ENCODE measurements at places on chromosomes 6 and 20.

DNA sequence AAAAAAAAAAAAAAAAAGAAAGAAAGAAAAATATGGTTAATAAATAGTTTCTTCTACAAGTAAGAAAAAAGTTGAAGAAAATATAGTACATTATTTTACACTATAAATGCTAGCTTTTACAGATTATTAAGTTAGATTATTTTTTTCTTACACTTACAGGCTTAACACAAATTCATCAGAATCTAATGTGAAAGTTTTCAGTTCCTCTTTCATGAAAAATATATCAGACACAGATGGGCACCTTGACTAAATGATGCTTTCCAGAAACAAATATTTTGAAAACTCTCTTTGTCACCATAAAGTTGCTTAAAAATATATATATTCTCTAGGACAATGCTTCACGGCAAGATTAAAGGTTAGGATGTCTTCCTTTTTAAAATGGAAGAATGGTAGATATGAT, 321.8 kb upstream of the HSF2 start:
- no peak for DNase-seq

DNA sequence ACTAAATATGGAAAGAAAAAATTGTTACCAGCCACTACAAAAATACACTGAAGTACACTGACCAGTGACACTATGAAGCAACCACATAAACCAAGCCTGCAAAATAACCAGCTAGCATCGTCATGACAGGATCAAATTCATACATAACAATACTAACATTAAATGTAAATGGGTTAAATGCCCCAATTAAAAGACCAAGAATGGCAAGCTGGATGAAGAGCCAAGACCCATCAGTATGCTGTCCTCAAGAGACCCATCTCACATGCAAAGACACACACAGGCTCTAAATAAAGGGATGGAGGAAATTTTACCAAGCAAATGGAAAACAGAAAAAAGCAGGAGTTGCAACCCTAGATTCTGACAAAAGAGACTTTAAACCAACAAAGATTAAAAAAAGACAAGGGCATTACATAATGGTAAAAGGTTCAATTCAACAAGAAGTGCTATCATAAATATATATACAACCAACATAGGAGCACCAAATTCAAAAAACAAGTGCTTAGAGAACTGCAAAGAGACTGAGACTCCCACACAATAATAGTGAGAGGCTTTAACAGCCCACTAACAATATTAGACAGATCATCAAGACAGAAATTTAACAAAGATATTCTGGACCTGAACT, 104.8 kb downstream of the HACE1 start:
- no peak for DNase-seq

GRCh38 chr6:2845880-2846208, 4.2 kb upstream of the SERPINB1 start:
- DNase-seq: no peak

DNA sequence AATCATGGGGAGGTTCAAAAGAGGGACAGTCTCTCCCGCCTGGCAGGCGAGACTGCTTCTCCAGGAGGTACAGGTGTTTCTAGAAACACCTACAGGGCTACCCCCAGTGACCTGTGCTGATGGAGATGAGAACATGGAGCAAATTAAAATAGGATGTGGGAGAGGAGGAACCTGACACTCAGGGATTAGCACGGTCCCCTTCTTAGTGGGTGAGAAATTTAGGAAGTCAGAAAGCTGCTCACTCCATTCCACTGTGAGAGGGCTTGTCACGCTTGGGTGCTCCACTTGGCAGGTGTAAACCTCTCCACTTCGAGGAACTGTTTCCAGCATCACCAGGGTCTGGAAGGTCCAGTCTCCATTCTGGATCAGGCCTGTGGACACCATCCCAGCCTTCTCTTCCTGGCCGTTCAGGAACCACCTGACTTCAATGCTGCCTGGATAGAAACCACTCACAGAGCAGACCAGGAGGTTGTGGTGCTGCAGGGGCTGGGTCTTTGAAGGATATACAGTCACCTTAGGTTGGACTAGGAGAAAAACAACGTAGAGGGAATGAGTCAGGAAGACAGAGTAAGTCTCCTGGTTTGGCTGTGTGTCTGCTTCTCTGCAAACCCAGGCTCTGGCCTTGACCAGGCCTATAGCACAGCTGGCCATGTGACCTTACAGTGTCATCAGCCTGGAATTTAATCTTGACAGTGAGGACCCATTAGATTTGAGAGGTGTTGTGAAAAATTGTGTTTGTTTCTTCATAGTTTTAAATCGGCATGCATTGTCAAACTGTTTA, 8.1 kb downstream of the HLA-DRB1 start:
- no peak for DNase-seq

GRCh38 chr6:16712255-16712930, 48.9 kb downstream of the ATXN1 start:
- DNase-seq: no peak

- DNase-seq: no peak
These were observed 87.4 kb upstream of the TMEM181 start for GRCh38 chr6:158472447-158472846.

GRCh38 chr6:104575536-104575935, 284.2 kb downstream of the HACE1 start:
- DNase-seq: no peak

GRCh38 chr6:393391-394221, 2.1 kb downstream of the IRF4 start:
- no peak for DNase-seq

DNA sequence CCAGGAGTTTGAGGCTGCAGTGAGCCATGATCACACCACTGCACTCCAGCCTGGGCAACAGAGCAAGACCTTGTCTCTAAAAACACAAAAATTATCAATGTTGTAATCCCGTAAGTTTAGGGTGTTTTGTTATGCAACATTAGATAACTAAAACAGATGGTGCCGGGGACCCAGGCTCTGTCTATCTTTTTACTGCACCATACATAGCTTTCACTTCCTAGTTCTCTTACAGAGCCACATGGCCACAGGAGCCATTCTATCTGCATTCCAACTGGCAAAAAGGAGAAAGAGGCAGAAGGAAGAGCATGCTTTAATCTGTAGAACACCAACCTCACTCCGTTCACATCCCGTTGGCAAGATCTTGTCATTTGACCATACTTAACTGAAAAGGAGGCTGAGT, 5.4 kb upstream of the TCF15 start:
- DNase-seq: no peak

DNA sequence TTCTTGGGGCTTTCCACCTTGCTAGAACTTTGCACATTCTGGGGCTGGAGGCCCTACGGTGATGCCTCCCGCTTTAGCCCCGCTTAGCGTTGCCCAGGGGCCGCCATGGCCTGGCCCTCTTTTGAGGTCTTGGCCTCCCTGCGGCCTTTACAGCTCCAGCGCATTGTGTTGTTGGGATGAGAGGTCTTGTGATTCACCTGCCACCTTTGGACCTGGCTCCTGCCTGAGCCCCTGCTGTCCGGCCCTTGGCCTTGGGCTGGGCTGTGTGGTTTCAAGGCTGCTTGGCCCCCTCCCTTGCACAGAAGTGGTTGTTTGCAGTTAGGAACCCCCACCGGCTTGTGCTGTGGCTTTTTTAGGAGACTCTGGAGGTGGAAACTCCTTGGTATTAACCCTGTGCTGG, 61.0 kb upstream of the CDH4 start:
- no peak for DNase-seq

DNA sequence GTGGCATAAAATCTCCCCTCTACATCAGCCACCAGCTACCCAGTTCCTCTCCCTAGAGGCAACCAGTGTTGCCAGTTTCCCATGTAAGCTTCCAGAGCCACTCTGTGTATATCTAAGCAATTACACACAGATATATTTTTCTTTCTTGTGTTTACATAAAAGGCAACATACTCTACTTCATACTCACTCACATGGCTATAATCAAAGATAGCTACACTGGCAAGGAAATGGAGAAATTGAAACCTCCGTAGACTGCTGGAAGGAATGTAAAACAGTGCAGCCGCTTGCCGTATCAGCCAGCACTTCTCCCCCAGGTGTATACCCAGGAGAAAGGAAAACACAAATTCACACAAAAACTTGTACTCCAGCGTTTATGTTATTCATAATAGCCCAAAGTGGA, 38.5 kb upstream of the NELFCD start:
- no peak for DNase-seq

GRCh38 chr20:19654921-19655320, 103.1 kb upstream of the RIN2 start:
- no peak for DNase-seq

DNA sequence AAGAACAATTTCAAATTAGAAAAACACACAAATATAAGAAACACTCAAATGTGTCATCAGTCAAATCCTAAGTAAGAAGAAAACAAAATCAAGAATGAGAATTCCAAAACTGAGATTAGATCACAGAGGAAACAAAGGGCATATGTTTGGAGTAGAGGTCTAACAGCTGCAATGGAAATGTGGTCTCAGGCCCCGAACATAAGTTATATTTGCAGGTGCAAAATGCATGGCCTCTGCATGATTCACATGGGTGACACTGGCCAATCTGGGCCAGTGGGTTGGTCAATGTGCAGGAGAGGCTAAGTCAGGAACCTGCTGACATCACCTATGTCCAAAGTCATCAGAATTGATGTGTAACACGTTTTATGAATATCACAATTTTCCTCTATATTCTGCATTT, 108.5 kb upstream of the MAP7 start:
- DNase-seq: no peak

GRCh38 chr6:138618168-138618567, 118.9 kb upstream of the NHSL1 start:
- no peak for DNase-seq

GRCh38 chr6:20213271-20213798, 1.1 kb upstream of the MBOAT1 start:
- no peak for DNase-seq

- DNase-seq: no peak
These were observed 40.1 kb downstream of the ILRUN start for GRCh38 chr6:34656378-34657036.

- DNase-seq: no peak
These were observed 17.9 kb downstream of the TGM2 start for GRCh38 chr20:38147163-38147562.

DNA sequence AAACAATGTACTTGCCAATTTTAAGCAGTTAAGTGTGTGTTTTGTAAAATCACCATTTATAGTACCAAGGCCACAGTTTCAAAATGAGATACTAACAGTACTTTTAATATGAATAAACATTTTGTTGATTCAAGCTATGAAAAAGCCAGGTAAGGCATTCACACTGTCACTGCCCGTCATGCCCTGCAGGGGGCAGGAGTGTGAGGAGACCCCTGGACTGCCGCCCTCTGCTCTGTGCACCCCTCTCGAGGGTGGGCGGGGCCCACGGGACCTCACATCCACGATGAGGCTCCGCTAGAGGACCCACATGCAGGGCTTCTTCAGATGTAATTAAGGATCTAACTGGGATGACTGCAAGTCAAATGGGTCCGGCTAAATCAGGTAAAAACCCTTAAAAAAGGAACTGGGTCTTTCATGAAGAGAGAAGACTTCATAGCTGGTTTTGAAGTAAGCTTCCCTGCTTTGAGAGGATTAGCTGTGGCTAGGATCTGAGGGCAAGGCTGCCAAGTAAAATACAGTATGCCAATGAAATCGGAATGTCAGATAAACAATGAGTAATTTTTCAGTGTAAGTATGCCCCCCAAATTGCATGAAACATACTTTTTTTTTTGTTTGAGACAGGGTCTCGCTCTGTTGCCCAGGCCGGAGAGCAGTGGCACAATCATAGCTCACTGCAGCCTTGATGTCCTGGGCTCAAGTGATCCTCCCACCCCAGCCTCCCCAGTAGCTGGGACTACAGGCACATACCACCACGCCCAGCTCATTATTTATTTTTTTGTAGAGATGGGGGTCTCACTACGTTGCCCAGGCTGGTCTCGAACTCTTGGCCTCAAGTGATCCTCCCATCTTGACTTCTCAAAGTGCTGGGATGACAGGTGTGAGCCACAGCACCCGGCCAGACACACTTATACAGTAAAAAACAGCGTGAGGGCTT, 18.7 kb downstream of the DIDO1 start:
- DNase-seq: no peak

- no peak for DNase-seq
These were observed 18.6 kb upstream of the TREM2 start for GRCh38 chr6:41181566-41181965.

GRCh38 chr6:120990866-120991265, 343.4 kb downstream of the TBC1D32 start:
- DNase-seq: no peak

GRCh38 chr20:5430670-5431069, 113.9 kb upstream of the PROKR2 start:
- DNase-seq: no peak

DNA sequence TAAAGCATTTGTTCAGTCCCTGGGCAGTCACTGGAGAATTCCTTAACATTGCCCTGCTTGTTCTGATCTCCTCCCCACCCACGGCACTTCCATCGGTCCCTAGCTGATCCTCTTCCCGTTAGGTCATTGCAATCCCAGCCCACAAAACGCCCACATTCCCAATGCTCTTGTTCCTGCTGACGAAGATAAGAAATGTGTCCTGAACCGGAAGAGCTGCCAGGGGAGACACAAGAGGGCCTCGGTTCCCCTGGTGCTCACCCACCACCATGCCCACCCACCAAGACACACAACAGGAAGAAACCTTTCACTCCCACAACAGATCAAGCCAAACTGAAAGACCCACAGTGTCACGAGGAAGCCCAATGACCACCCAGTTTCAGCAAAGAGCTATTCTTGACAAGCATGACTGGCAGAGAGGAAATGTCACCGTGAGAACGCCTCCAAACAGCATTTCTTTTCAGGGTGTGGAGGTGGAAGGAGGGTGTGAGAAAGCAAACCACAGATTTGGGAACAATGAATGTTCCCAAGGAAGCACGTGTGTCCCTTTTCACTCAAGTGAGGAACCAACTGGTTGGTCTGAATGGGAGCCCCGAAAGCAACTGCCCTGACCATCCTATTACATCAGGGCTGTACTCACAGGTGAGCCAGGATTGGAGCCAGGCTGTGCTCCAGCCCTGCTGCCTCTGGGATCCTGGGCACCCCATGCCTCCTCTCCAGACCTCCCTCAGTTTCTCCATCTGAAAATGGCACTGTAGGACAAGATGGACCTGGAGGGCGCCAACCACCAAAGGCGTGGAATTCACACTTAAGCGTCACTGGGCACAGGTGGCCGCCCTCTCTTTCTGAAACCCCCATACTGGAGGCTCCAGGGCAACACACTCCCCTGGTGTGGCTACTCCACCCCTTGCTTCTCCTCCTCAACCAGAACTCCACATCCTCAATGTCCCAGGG, 97.5 kb downstream of the ZMYND8 start:
- peak; percentile 29 for DNase-seq

DNA sequence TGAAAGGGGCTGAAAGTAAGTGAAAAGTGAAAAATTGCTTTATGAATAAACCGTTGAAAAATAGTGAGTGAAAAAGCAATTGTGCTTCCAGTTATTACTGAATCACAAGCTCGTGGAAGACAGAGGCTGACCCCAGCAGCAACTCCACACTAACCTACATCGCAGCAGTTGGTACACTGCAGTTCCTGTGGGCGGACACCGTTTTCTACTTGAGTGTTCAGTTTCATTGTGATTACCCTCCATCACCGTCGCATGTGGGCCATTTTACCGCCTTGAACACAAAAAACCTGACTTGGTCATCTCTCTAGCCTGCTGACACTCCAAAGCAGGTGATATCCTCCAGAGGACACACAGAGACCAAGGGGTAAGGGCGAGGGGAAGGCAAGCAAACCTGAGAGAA, 28.4 kb downstream of the PRDM1 start:
- no peak for DNase-seq

- no peak for DNase-seq
These were observed 22.4 kb upstream of the HACE1 start for GRCh38 chr6:104881964-104882668.

- no peak for DNase-seq
These were observed 20.5 kb downstream of the BCAS4 start for GRCh38 chr20:50815162-50815989.
